HTR-8/SVneo (cell line): ENCODE measurements at places on chromosomes 11 and 22.
A peak's percentile ranks its signal among the peaks of the same experiment; 100 is the strongest.

GRCh38 chr11:36037031-36037430 is 93.2 kb downstream of the LDLRAD3 start:
- DNase-seq, result no peak

GRCh38 chr11:104343578-104343977 is 179.6 kb upstream of the PDGFD start:
- DNase-seq, result peak; percentile 3

GRCh38 chr11:46242952-46243795 is 34.3 kb upstream of the CREB3L1 start:
- DNase-seq, result peak; percentile 94

DNA sequence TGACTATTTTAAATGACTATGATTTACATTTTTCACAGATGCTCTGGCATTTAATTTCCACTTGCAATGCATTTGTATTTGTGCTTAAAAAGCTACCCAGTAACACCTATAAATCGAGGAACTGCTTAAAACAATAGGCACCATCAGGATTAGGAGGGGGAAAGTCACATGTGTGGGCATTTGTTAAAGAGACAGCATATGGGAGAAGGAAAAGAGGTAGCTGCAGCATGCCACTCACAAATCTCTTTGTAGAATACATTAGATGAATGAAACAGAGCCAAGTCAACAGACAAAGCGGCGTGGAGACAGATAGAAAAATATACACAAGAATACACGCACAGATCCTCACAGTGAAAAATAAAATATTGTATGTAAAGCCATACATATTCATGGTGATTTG is 228.0 kb downstream of the CADM1 start:
- DNase-seq, result no peak

DNA sequence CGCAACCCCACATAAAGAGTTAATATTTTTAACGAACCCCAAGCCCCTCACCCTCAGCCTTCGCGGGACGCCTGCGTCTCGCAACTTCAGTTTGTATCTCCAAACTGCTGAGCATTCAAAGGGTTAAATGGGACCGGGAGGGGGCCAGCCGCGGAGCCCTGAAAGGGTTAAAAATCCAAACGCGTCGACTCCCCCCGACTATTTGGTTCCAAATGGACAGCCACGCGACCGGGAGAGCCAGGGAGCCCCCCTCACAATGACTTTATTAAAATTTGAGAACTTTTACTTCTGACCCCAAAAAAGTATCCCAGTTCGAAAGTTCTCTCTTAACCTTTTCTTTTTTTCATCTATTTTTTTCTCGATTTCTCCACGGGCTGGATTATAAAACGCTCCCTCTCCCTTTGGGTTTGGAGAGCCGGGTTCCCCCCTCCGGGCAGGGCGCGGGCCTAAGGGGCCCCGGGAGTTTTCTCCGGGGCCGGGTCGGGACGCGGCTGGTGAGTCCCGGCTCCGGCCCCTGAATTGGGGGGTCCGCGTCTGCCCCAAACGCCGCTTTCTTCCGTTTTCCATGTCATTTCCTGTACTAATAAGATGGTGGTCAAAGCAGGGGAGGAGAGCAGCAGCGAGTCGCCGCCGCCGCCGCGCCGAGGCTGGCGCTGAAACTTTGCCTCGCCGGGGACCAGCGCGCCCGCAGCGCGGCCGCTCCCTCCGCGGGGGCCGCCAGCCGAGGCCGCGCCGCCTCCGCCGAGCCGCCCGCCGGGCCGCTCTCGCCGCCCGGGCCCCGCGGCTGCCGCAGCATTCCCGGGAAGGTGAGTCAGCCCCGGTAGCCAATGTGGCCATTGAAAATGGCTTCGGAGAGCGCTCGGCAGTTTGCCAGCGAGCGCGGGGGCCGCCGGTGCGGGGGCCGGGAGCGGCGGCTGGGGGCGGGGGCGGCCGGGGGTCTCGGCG is at the start of gene PRDM11:
TSS of gene PRDM11 (plus strand) at position 568 of the 945 bp plus-strand sequence. CDS start 35,128 bp downstream, outside the sequence.
- peak; percentile 54 for DNase-seq

DNA sequence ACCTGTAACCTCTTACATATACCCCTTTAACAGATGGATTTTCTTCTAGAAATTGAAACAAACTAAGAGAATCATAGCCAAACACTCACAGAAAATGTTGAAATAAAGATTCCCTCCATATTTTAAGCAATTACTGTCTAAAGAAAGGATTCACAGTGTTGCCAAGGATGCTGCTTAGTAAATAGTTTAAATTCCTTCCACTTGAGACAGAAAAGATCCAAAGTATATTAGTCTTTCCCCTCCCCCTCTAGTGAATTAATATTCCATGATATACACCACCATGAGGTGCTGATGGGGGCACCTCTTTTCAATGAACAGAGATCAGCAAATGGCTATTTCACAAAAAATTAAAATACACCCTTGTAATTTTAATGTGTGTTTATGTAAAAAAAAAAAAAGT is 186.8 kb downstream of the SOX6 start:
- no peak for DNase-seq

DNA sequence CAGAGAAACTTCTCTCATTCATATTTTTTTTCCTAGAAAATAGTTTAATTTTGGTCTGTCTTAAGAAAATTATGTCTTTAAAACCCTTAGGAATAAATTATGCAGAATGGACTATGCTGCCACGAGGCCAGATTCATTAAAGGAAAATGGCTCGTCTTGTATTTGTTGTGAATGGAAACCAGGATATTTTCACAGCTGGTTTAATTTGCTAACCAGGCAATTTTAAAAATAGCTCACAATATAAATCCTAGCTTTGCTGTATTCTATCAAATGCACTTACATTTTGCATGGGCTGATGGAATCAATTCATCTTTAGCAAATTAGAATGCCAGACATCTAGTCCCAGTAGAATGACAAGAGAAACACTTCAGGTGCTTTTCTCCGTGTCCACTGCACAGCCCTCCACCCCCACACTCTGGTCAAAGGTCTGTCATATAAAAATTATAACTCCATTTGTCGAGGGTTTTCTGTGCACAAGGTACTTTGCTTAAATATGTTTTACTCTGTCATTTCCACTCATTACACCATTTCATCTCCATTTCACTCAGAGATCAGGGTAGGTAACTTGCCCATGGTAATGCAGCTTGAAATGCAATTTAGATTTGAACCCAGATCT is 20.3 kb upstream of the TNRC6B start:
- DNase-seq, result no peak

GRCh38 chr11:109733245-109733644 is 311.3 kb downstream of the C11orf87 start:
- peak; percentile 47 for DNase-seq

DNA sequence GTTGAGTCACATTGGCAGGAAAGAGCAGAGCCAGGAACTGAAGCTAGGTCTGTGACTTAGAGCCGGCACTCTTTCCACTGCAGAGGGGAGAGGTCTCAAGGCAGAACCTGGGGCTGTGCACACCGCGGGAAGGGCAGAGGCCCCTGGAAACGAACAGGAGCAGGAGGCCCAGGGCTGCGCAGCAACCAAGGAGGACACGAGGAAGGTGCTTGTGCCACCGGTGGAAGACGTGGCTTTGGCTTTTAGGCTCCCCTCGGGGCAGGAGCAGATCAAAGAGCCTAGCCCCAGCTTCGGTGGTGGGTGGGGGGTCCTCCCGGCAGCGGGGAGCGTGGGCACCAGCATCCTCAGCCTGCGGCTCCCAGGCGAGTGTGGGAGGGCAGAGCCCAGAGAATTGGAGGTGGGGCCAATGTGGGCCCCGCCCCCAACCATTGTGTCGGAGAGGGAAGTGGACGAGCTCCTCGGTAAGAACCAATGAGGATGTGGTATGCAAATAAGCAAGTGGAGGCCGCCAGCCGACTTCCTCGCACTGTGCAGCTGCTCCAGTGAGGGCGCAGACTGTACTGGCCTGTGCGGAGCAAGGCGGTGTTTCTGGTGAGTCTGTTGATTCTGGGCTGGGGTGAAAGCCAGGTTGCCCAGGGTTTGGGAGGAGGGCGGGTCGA is at the start of gene CCDC116:
TSS of gene CCDC116 (plus strand) at position 524 of the 659 bp plus-strand sequence. CDS start 422 bp downstream, outside the sequence.
- no peak for DNase-seq

- DNase-seq, result no peak
Measured at GRCh38 chr11:91308069-91308468, 916.5 kb upstream of the FAT3 start.

DNA sequence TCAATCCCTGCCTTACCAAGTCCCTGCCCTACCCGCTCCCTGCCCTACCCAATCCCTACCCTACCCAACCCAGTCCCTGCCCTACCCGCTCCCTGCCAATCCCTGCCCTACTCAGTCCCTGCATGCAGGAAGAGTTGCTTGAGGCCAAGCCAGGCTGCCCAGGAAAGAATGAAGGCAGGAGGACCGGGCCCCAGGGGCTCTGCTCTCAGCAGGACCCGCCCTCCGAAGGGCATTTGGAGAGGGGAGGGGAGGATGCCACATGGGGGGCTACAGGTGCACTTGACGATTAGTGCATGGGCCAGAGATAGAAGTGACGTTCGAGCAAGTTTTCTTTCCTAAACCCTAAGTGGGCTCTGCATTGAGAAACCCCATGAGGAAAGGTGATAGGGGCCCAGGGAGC is 581.2 kb downstream of the TBC1D22A start:
- no peak for DNase-seq

- DNase-seq, result peak; percentile 58
Measured at GRCh38 chr11:112881461-112881860, 79.8 kb upstream of the NCAM1 start.

- DNase-seq, result no peak
Measured at GRCh38 chr11:44658506-44658850, 68.3 kb upstream of the TSPAN18 start.

DNA sequence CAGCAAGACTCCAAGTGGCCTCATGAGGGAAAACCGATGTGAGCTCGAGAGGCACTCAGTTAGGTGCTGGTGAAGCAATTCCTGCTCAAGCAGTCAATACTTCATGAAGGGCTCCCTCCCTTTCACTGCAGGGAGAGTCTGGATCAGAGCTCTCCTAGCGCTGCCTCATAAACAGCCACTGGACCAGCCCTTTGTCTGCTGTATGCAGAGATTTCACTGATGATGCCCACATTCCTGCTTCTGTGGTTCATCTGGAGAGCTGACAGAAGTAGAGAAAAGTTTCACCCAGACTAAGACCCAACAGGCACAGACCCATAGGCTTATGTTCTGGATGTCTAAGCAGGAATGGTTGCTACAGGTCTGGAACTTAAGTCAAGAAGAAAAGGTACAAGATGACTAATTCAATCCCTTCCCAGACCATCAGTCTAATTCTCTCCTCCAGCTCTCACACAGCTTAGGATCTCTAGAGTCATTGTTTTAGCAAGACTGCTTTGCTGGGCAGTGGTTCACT is 4.0 kb downstream of the UCP2 start:
- DNase-seq, result no peak

DNA sequence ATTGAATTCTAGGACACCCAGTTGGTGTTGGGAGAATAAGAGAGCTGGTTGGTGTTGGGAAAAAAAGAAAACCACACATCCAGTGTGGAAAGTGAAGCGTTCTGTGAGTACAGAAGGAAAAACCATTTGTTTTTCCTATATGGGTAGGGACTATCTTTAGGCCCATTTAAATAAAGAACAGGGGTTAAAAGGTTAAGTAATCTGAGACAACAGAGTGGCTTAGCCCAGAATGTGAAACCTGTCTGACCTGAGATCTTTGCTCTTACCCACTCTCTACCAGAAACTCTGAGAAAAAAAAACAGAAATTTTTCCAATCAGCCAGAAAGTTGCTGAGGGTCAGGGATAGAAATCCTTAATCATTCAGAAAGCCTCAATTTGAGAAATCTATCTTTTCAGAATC is 59.8 kb upstream of the LRRC55 start:
- no peak for DNase-seq

DNA sequence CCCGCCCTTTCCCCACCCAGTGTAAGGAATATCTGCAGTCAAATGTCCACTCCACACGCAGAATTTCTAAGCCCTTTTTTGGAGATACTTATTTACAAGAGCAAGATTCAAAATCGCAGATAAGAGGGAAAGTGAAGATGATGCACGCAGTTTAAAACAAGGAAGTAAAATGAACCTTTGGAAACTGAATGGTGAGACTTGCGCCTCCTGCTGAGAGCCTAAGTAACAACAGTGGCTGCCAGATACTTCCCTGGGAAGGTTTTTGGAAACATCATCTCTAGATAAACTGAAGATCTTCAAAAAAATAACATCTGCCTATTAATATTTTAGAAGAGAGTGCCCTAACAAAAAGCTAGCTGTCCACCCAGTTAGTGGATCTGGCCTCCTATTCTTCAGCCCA is 963.1 kb upstream of the FAT3 start:
- DNase-seq, result no peak

DNA sequence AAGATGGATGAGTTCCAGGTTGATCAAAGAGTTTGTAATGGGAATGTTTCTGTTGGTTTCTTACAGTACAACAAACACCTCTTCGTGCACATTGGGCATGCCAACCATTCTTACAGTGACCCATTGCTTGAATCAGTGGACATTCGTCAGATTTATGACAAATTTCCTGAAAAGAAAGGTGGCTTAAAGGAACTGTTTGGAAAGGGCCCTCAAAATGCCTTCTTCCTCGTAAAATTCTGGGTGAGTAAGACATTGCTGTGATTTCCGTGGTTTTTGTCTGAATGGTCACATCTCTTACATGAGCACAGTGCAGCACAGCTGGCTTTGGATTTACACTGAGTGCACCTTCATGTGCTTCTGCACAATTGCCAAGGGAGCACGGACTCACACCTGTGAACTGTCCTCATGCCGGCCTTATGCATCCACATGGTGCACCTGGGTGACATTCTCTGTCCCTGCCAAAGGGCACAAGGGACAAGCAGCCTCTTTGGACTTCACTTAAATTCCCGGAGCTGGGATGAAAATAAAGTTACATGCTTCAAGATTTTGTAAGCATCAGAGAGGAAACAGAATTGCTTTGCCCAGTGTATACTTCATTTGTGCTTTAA is 107.1 kb upstream of the RASSF10 start:
- DNase-seq, result no peak

DNA sequence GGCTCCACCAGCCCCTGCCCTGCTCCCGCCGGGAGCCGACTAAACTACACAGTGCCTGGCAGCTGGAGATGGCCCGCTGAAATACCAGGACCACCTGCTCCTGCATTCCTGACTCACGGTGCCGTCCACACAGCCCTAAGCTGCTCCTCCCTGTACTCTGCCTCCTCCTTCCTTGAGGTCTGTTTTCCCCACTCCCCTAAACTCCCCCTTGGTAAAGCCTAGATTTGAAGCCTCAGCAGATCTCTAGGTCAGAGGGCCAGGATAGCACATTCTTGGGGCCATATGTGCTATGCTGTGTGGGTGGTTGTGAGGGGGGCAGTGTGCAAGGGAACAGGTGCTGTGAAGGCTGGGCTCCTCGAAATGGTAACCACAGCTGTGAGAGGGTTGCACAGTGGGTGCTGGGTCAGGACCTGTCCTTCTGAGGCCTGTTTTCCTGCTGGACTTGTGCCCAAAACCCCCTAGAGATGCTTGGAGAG is 9.7 kb downstream of the LRFN4 start:
- DNase-seq, result no peak

DNA sequence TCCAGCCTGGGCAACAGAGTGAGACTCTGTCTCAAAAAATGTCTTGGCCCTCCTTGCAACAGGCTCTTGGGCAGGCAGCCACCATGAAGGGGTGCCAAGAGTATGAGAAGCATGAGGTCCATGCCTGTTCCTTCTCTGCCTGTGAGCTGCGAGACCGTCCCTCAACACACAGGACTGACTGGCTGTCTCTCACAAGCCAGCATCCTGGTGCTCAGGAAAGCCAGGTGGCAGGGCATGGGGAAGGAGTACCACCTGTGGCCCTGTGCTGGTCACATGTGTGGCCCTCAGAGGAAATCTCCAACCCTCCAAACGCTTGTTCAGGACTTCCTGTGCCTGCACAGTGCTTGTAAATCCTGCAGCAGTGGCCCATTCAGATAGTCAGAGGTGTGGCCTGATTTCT is 83.2 kb downstream of the ATXN10 start:
- DNase-seq, result no peak
